ENCODE measurements at places on chromosomes 3 and 15. TPM values are rescaled to one million over a fixed set of nuclear protein-coding genes. Genes with fewer than 3 reads are reported as not detected.

Gene XCR1
- 0.35 TPM for polyA plus RNA-seq

Gene SEMA3G
- polyA plus RNA-seq, result 18.7 TPM

Gene GOLGA8F
- not detected for polyA plus RNA-seq

Gene DUOX1
- polyA plus RNA-seq, result 1.8 TPM

Gene TLR9
- polyA plus RNA-seq, result 0.28 TPM

Gene PLOD2
- 10.7 TPM for polyA plus RNA-seq

Gene BTD
- 13.7 TPM for polyA plus RNA-seq

Gene RTP1
- polyA plus RNA-seq, result not detected

Gene COL8A1
- 1.3 TPM for polyA plus RNA-seq

Gene ERC2
- polyA plus RNA-seq, result 1.6 TPM

Gene GOLGA8N
- polyA plus RNA-seq, result 20.9 TPM

Gene CYFIP1
- polyA plus RNA-seq, result 65.6 TPM

Gene CHST13
- 0.18 TPM for polyA plus RNA-seq

Gene FANCD2OS
- polyA plus RNA-seq, result not detected

Gene SYNPR
- polyA plus RNA-seq, result not detected

Gene TRIM69
- 30.8 TPM for polyA plus RNA-seq

Gene DLG1
- 39.6 TPM for polyA plus RNA-seq

Gene C3orf20
- polyA plus RNA-seq, result 0.08 TPM

DNA sequence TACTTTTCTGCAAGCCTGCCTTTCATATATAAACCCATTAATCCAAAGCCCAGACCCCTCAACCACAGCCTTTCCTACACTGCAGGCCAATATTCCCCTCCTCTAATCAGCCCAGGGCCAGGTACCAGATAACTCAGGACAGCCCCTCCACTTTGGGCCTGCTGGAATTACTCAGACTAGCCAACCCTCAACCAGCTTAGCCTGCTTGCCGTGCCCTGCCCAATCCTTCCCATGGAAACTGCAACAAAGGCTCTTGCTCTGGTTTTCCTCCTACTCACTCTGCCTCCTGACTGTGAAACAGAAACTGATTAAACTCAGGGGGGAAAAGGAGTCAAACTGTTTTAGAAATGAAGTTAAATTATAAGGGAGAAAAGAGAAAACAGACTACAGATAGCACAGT, 248.1 kb downstream of the KLF13 start:
- no peak for DNase-seq

DNA sequence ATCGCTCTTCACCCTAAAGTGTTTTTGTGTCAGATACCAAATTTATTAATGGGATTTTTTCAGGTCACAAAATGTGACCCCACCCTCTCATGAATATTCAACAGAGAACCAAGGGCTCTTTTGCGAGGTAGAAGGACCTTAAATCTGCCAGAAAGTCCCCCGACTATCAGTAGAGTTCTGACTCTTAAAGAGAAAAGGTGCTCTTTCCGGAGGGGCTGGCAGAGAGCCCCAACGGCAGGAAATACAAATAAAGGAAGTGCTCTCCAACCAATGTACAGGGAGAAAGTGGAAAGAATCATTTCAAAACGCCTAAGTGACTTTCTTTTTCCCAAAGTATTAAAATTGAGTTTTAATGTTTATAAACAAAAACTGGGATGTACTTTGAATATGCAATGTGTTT, 517.2 kb downstream of the FOXP1 start:
- DNase-seq, result no peak

DNA sequence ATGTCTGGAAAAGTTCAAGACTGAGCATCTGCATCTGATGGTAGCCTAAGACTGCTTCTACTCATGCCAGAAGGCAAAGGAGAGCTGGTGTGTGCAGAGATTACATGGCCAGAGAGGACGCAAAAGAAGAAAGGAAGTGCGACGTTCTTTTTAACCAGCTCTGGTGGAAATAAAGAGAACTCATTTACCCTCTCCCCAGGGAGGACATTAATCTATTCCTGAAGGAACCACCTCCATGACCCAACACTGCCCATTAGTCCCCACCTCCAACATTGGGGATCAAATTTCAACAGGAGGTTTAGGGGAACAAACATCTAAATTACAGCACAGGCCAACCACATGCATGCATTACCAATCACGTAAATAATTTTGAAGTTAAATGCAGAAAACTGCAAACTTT, 1.5 kb upstream of the NCK1 start:
- no peak for DNase-seq

GRCh38 chr3:51934991-51935885, 6.5 kb downstream of the RRP9 start:
- no peak for DNase-seq

DNA sequence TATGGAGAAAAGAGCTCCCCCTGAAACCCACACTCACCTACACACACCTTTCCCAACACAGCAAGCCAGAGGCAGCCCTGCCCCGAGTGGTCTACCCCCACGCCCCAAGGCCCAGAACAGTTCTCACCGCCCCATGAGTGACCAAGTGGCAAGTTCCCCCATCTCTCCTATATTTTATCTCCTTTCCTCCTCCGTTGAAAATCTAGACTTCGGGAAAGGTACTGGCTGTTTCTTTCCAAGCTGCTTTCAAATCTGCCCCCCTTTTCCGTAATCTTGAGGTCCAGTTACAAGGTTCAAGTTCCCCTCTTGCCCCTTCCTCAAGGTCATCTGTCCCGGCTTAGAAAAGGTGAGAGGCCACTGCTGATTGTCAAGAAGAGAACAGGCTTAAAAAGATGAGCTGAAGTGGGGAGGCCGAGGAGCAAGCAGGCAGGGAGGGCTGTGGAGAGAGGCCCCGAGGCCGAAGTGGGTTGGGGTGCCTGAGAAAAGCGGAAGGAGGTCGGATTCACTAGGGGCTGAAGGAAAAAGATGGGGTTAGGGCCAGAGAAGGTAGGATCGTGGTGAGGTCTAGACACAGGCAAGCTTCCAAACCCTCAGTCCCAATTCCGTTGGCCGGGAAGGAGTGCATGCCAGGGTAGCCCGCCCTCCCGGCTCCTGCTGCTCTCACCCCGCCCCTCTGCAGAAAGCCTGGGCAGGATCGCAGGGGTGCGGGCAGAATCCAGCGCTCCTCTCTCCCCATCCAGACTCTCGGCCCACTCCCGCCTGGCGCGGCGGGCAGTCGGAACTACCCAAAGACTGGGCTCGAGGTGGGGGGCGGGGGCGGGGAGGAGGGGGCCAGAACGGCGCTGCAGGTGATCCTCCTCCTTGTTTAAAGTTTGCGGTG, 1.7 kb downstream of the SEMA5B start:
- DNase-seq, result no peak

GRCh38 chr3:112874725-112875124, 28.1 kb upstream of the CD200R1L start:
- DNase-seq, result no peak

- no peak for DNase-seq
Observed at GRCh38 chr3:89344076-89344475, 236.7 kb downstream of the EPHA3 start.

GRCh38 chr3:181313335-181313734, 323.8 kb upstream of the DNAJC19 start:
- DNase-seq, result no peak

- no peak for DNase-seq
Observed at GRCh38 chr3:38221005-38221404, 44.6 kb upstream of the SLC22A13 start.

DNA sequence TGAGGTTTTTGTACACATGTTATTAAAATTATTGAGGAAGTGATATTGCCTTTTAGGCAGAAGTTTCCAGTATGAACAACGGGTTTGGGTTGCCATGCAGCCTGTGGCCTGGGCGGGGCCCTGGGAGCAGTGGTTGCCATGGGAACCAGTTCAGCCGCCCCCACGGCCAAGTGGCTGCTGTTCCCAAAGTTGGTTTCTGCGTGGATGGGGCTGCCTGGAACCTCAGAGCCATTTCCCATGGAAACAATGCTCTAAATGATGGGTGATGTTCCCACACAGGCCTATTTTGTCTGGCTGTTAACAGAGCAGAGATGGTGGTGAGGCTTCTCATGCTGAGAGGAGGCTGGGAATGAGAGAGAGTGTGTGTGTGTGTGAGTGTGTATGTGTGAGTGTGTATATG, 19.5 kb downstream of the MRAS start:
- peak; percentile 43 for DNase-seq

DNA sequence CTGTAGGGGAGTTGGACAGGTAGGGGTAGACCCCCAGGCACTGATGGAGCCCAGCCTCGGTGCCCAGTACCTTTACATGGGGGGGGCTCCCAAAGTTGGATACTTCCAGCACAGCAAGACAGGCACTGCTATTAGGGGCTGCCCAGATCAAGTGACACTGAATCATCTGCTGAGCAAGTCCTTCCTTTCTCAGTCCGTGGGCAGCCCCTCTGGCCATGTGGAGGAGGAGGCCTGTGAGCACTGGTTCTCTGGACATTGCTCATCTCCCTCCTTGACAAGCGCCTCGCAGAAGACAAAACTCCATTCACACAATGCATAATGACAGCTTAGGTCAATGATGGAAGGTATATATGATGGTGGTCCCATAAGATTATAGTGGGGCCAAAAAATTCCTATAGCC, 35.7 kb downstream of the EEFSEC start:
- no peak for DNase-seq

- DNase-seq, result peak; percentile 15
Observed at GRCh38 chr3:12840591-12841148, 695 bp downstream of the RPL32 start.

- DNase-seq, result no peak
Observed at GRCh38 chr3:62249855-62250543, 123.4 kb downstream of the FEZF2 start.

GRCh38 chr15:61367953-61368352, 138.9 kb upstream of the RORA start:
- DNase-seq, result no peak

- no peak for DNase-seq
Observed at GRCh38 chr3:174199696-174200095, 659.4 kb upstream of the NAALADL2 start.

- no peak for DNase-seq
Observed at GRCh38 chr3:69740103-69741021, 1.1 kb downstream of the MITF start.

GRCh38 chr15:75672646-75673425, 25.1 kb downstream of the SNX33 start:
- no peak for DNase-seq

- no peak for DNase-seq
Observed at GRCh38 chr3:99923873-99924272, 106.2 kb downstream of the CMSS1 start.

DNA sequence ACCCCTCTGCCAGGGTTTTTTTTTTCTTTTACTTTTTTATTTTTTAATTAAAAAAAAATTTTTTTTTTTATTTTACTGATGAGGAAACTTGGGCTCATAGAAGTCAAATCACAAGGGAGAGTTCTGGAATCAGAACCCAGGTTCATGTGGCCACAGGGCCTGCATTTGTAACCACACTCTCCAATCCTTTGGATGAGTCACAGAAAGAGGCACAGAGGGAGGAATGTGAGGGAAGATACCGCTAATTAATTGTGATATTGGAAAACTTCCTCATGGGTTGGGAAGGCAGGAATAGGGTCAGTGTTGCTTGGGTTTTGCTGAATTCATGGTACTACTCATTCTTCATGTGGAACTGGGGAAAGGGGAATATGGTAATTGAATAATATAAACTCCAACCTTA, 132.9 kb upstream of the SLC6A11 start:
- DNase-seq, result no peak

DNA sequence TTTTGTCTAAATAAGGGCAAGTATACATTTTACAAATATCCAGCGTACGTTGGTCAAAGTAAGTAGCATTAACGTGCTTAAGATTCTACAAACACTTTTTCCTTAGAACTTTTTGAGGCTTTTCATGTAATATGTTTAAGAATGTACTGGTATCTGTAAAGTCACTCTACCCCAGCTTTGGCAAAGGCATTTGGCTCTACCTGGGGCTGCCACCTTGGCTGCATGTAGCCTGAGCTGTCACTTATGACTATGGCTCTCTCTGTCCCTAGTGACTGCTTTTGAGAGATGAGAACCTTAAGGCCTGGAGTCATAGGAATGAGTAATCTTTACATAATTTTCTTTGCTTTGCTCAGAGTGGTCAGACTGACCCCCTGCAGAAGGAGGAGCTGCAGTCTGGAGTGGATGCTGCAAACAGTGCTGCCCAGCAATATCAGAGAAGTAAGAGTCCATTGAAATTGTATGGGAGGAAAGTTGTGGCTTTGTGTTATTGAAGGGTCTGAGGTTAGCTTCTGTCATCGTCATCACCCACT, 61.2 kb downstream of the IQGAP1 start:
- DNase-seq, result no peak

DNA sequence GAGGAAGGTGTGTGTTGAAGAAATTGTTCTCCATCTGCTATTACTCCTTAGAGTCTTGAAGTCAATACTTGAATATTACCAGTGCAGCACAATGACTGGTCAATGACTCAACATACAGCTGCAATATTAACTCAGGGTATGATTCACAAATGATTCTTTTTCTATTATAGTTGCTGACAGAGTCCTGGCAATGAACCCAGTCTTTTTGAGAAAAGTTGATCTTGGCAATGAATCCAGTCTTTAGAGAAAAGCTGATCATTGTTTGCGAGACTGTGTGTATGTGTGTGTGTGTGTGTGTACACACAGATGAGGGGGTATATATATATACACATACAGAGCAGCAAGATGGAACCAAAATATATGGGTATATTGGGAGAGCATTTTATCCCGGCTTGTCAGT, 315.1 kb downstream of the ZNF385D start:
- peak; percentile 82 for DNase-seq

DNA sequence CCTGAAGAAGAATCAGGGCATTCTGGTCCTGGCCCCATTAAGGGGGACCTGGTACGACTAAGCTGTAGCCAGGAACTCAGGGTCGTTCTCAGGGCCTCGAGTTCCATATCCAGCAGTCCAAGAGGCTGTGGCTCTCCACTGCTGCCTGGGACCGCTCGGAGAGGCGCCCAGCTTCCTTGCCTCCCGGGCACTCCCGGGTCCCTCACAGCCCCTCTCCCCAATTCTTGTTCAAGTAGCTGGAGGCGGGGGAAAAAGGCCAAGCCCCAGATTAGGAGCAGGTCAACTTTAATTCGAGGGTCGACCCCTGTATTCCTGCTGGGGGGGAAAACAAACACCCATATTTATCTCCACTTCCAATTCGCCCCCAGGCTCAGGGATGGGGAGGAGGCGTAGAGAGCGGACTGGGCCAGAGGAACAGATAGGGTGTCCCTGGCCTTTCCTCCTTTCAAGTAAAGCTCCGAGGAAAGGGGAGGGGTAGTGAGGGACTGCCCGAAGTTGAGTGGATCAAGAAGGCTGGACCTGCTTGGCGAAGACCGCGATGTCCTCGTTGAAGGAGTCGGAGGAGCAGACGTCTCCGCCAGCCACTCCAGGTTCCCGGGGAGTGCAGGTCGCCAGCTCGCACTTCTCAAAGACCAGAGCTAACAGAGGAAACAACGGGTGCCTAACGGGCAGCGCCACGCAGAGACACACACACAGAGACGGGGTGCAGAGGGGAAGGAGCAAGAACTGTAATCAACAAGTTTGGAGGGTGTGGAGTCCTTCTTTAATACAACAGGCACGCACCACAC, 4.4 kb downstream of the MEIS2 start:
- no peak for DNase-seq

- no peak for DNase-seq
Observed at GRCh38 chr3:4981294-4981664, 2.0 kb downstream of the BHLHE40 start.

GRCh38 chr3:136008221-136008620, 42.7 kb downstream of the PPP2R3A start:
- no peak for DNase-seq
